ENCODE measurements at places on chromosomes 2 and 18.
A peak's percentile ranks its signal among the peaks of the same experiment; 100 is the strongest.

- DNase-seq: no peak
Observed at GRCh38 chr18:12839057-12839525, 44.9 kb downstream of the PTPN2 start.

DNA sequence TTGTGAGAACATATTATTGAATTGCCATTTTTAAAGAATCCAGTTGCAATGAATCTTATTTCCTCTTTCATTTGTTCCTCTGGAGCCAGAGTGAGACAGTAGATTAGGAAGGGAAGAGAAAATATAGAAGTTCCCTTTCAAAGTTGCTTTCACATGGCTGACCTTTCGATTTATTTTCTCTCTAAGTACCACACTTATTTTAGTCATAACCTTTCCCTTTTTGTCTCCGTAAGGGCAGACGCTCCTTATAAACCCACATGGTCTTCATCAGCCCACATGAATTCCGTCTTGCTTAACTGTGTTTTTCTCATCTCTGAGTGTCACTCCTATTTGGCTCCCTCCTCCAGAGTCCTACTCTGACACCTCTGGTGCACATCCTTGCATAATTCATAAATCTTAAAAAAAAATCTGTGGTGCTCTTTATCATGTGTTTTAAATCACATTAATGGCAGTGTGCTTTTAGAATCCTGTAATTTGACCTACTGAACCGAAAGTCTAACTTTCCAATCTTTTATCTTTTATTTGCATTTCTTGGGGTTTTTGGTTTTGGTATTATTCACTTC, 38.5 kb upstream of the ZNF396 start:
- DNase-seq: no peak

- DNase-seq: no peak
Observed at GRCh38 chr2:101409699-101410098, 22.4 kb upstream of the CREG2 start.

DNA sequence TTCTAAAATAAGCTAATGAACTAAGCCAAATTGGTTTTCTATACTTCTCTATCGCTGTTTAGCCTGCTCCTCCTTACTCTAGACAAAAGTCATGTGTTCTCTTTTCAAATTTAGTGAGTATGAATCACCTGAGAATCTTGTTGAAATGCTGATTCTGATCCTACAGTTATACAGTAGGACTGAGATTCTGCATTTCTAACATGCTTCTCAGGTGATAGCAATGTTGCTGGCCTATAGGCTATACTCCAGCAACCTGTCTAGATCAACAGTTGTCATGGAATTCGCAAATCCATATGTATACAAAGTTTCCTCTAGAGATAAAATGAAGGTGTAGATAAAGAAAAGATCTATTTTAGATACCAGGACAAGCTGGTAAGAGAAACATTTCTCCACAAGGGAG, 62.9 kb downstream of the MEMO1 start:
- DNase-seq: no peak

- no peak for DNase-seq
Observed at GRCh38 chr2:37795938-37796337, 124.5 kb upstream of the CDC42EP3 start.

GRCh38 chr18:49486606-49486952, 455 bp downstream of the C18orf32 start:
- no peak for DNase-seq

DNA sequence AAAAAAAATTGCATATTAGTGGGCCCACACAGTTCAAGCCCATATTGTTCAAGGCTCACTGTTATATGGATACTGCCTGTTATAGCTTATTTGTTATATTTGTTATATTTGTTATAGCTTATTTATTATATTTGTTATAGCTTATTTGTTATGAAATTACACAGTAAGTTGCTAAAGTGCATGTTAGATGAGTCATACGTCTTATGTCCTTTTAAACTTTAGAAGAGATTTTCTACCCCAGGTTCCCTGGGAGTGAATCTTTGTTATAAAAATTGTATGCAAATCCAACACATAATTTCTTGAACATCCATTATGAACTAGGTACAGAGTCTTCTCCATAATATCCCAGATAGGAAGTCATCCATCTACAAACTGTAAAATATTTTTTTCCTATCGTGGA, 22.1 kb downstream of the HTR2B start:
- DNase-seq: no peak

- DNase-seq: no peak
Observed at GRCh38 chr2:200356857-200357384, 50.4 kb downstream of the SPATS2L start.

DNA sequence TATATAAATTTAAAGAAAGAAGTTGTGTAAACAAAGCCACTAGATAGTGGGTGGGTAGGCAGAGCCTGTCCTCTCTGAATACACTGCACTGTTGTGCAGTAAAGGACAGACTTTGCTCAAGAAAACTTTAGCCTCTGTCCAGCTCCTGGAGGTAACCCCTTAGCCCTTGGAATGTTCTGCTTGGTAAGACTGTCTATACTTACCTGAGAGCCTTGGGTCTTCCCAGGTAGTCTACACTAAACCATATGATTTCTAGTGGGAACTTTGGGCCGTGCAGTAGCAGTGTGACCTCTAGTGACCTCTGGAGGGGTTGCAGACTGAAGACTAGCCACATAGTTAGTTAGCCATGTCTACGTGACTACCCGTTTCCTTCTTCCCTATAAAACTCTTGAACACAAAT, 678.3 kb upstream of the NRXN1 start:
- DNase-seq: no peak

- DNase-seq: no peak
Observed at GRCh38 chr2:103986001-103986400, 867.9 kb upstream of the POU3F3 start.

GRCh38 chr18:78431606-78432005, 548.0 kb upstream of the SALL3 start:
- no peak for DNase-seq

DNA sequence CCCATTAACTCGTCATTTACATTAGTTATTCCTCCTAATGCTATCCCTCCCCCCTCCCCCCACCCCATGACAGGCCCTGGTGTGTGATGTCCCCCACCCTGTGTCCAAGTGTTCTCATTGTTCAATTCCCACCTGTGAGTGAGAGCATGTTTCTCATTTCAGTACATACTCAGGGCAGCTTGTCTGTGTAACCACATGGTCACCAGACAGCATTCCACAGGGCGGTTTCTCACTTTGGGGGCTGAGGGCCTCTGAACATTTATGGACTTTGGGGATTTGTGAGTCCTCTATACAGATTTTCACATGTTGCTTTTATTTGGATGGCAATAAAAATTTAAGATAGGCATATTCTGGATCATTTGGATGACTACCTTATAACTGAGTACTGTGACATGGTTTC, 84.0 kb downstream of the LYPD6B start:
- DNase-seq: no peak

DNA sequence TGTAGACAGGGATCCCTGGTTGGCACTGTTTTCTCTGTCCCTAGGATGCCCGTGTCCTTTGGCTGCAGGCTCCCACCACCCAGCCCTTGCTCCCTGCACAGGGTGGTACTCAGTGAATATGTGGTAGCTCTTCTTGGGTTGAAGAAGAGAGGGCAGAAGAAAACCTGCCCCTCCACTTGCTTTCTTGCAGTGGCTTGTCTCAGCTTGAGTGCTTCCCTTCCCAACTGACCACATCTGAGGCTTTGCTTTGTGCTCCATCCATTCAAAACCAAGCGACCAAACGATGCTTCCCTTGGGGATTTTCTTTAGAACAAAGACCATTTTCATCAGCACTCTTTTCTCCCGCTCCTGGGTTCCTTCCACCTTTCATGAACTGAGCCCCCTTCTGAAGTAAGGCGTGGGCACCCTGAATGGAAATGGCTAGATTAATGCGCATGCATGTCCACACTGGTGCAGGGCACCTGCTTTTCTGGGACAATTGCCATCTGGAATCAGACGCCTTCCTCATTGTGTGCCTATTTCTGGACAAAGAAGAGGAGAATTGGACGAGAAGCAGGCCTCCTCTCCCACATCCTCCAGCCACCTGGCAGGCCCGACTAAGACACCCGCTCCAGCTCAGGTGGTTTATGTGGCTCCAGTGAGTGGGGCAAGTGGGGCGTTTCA, 59.1 kb downstream of the ARL4C start:
- DNase-seq: no peak

DNA sequence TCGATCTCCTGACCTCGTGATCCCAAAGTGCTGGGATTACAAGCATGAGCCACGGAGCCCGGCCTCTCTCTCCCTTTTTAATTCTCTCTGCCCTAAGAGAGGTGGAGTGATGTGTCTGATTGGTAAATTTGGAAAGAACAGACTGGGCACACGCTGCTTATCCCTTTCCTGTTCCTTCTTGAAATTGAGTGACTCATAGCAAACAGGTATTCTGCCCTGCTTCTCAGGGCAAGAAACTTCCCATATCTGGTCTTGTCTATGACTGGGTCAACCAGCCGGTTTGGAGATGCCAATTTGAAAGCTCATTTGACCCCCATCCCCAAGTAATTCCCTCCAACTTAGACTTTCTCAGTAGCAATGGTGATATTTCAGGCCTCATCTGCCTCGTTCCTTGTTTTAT, 15.0 kb downstream of the LYPD1 start:
- no peak for DNase-seq

- no peak for DNase-seq
Observed at GRCh38 chr2:69689466-69689865, 45.9 kb upstream of the AAK1 start.

GRCh38 chr2:112577756-112578155, 6.7 kb upstream of the CHCHD5 start:
- DNase-seq: no peak

GRCh38 chr2:229044581-229044980, 226.5 kb downstream of the PID1 start:
- DNase-seq: no peak

DNA sequence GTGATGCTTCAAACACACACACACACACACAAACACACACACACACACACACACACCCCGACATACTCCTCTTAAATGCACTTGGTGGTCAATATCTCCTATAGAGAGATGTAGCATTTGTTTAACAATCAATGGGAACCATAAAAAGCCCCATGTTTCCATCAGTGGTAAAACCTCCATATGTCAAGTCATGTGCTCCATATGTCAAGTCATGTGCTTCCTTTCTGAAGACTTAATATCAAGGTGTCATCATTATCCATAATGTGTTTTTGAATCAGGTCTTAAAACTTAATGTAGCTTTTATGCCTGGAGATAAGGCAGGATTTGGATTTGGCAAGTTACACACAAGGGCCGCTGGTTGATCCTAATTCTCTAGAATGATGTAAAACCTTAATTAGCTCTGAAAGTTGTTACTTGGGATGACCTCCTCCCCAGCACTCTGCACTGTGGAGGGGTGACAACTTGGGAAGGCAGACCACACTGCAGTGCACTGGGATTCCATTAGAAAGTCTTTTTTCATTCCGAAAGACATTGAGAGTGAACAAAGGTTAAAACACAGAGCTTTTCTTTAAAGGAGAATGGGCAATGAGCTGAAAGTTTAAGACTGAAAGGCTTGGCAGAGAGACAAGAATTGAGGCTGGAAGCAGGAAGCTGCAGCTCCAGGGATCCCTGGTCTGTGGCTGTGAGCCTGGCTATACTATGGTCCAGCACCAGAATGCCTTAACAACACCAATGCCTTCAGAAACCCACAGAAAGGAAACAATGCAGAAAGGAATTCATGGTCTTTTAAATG, 26.4 kb downstream of the ALK start:
- no peak for DNase-seq

GRCh38 chr2:108909275-108909823, 79.7 kb downstream of the EDAR start:
- DNase-seq: no peak

- no peak for DNase-seq
Observed at GRCh38 chr2:47302308-47302707, 100.6 kb upstream of the MSH2 start.

GRCh38 chr2:156663757-156664409, 227.7 kb downstream of the GPD2 start:
- DNase-seq: no peak

GRCh38 chr2:228731517-228731916, 539.6 kb downstream of the PID1 start:
- no peak for DNase-seq

- DNase-seq: no peak
Observed at GRCh38 chr2:164257742-164258141, 363.5 kb downstream of the GRB14 start.

DNA sequence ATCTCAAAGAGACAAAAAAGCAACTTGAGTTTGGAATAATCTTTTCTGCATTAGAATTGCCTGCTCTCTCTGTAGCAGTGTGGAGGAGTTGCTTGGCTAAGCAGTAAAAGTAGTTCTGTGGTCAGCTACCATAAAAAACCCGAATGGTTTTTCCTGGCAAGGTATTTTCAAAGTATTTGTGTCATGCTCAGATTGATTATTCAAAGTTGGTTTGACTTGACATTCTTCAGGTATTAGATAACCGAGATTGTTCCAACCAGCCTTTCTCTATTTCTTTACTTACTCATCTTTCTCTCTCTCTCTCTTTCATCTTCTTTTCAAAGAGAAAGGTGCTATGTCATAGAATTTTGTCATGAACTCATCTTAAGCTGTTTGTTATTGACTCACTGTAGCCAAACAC, 404.9 kb downstream of the CPS1 start:
- no peak for DNase-seq

DNA sequence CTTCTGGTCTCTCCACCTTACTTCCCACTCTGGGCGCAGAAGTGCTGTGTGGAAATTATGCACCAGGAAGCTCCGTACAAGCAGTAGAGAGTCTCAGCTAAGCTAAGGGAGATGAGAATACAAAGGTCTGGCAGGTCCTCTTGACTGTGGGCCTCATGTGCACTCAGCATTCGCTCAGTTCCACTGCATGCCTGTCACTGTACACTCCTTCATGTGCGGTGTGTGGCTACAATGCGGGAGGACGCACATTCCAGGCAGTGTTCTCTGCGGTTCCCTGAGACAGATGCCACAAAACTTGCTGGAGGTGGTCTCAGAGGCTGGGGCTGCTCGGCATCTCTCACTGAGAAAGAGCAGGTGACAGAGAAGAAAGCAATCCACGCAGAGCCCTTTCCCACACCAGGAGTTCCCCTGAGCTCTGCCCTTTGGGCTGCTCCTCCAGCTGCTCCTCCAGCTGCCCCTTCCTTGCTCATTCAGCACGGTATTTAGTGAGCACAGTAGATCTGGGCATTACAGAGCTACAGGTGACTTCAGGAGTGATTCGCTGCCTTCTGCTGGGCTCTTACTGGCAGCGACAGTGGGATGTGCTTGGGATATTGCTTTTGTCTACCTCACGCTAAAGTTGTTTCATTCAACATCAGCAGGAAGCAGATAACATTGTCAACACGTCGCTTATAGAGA, 176.6 kb downstream of the SH3RF3 start:
- DNase-seq: peak; percentile 26

- peak; percentile 33 for DNase-seq
Observed at GRCh38 chr2:1137913-1138391, 187.3 kb downstream of the SNTG2 start.

DNA sequence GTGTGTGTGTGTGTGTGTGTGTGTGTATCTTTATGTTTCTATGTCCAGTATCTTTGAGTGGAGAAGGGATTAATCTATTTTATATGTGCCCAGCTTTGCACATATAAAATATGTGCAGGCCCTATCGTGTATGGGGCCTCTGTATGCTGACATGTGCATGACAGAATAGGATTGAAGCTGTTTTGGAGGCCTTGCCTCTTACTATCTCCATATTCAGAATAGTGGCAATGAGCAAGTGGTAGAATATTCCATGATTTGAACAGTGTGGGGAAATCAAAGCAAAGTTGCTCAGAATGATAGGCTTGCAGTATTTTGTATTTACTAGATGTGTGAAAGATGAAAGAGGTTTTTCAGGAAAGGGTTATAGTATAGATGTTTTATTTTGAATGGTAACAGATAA, 480.8 kb downstream of the XIRP2 start:
- no peak for DNase-seq

GRCh38 chr2:161836664-161837063, 212.4 kb downstream of the SLC4A10 start:
- DNase-seq: no peak
